CD4-positive, alpha-beta T cell treated with Interleukin-6 at 100 ng/mL for 8 hours (primary cell): ENCODE measurements at places on chromosomes 4 and X.

GRCh38 chr4:72899214-72899613 is 170.3 kb downstream of the COX18 start:
- no peak for DNase-seq

DNA sequence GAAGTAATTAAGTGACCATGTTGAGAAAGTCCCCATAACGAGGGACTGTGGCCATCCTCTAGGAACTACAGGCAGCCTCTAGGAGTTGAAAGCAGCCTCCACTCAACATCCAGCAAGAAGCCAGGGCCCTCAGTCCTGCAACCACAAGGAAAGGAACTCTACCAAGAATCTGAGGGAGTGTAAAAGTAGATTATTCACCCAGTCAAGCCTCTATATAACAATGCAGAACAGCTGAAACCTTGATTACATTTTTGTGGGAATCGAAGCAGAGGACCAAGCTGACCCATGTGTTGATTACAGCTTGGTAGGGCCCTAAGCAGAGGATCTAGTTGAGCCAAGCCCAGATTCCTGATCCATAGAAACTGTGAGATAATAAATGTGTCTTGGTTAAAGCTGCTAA is 17.1 kb downstream of the RPS6KA6 start:
- no peak for DNase-seq

- DNase-seq: no peak
Observed at GRCh38 chr4:107896158-107896645, 35.1 kb upstream of the CYP2U1 start.

- no peak for DNase-seq
Observed at GRCh38 chrX:2263203-2263602, 237.6 kb downstream of the DHRSX start.

- no peak for DNase-seq
Observed at GRCh38 chr4:150852216-150852615, 162.9 kb downstream of the LRBA start.

- DNase-seq: peak; percentile 13
Observed at GRCh38 chrX:123878252-123878721, 18.4 kb downstream of the XIAP start.

DNA sequence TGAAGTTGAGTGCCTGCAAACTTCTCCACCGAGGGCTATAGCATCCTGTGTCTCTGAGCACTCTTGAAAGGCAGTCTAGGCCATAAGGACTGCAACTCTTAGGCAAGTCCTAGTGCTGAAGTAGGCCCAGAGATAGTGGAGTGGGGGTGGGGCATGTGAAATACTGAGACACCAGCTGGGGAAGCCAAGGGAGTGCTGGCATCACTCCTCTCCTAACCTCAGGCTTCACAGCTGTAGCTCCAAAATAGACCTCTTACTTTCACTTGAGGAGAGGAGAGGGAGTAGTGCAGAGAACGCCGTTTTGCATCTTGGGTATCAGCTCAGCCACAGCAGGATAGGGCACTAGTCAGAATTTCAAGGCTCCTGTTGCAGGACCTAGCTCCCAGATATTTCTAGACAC is 56.2 kb upstream of the CYSLTR1 start:
- DNase-seq: no peak

DNA sequence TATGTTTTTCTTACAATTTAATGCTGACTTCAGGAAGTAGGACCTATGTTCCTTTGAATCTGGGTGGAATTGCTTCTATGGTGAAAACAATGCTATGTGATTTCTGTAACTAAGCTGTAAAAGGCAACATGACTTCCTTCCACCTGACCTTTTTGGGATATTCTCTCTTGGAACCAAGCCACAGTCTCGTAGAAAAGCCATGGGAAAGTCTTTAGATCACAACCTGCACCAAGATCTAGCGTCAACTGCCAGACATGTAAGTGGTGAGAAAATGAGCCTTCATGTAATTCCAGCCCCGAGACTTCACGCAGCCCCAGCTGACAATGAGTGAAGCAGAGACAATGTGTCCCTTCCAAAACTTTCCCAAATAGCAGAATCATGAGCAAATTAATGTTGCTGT is 297.0 kb upstream of the DCAF8L1 start:
- no peak for DNase-seq

- no peak for DNase-seq
Observed at GRCh38 chr4:167642250-167642649, 408.0 kb upstream of the SPOCK3 start.

DNA sequence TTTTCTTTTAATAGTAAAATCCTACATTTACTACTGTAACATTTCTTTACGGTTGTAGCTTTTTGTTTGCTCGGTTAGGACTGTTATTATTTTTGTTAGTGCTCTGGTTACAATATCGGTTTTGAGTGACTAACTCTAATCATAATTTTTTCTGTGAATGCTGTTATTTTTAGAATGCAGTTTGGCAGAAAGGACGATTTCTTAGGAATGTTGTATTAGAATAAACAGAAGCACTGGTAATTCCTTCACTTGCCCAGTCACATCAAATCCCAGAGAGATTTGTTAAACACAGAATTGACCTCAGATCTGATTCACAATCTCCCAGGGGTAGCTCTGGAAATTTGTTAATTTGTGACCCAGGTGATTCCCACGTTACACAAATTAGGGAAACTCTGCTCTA is 21.7 kb downstream of the DDIT4L start:
- no peak for DNase-seq

GRCh38 chr4:129254126-129254525 is 158.2 kb downstream of the C4orf33 start:
- no peak for DNase-seq

- no peak for DNase-seq
Observed at GRCh38 chr4:102878901-102879300, 10.1 kb downstream of the CISD2 start.

DNA sequence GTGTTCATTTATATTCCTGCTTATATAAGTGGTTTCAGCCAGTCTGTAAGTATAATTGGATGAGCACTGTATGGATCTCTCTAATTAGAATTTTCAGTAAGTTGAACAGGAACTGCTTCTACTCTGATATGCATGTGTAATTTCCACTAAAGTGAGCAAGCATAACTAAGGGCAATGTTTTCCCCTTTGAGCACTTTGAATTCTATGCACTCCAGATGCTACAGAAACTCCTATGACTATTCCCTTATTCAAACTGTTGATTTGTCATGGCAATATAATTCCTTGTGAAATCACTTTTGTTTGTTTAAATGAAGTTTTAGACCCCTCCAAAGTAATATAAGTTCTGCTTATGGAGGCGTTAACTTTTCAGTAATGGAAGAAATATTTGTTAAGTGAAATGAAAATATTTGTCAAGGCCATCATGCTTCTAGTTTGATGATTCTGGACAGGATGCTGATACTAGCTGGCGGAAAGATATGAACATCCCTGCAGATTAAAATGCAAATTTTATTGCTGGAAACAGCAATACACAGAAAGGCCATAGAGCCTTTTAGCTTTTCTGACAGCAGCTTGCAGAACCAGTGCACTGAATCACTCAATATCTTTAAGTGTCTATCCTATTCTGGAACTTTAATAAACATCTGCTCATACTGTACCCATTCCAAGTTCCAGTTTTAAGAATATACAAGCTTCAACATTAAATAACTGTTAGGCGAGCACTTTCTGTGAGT is 1460.8 kb downstream of the RAPGEF2 start:
- no peak for DNase-seq

GRCh38 chrX:138711399-138712347 is at the start of gene FGF13:
Gene FGF13, minus strand, starts transcription at chrX:138711717. Its CDS starts 714 bp downstream, at chrX:138711003.
- DNase-seq: no peak

DNA sequence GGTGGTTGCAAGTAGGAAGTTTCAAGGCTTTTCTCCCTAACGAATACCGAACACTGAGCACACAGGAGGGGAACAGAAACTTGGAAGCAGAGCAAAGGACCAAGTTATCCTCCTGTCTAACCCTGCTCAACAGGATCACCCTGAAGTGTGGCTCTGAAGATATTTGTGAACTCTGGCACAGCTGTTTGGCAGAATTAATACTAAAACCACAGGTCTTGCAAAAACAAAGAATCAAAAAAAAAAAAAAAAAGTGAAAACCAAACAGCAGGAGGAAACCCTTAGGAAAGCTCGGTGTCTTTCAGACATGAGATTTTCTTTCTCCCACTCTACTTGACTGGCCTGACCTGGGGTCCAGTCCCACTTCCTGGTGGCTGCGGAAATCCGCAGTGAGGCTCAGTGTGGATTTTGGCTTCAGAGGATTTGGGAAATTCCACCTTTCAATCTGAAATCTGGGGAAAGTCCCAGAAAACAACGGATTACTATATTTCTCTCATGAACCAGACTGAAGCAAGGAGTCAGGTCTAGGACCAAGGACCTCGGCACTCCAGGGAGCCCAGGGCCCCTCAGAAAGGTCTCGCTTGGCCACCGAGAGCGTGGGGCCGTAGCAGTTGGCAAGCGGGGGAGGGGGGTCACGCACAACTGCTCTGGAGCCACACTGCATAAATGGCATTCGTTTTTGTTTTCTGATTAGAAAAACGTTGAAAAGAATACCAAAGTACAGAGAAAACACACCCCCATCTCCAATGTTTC is 867 bp downstream of the TIFA start:
- DNase-seq: no peak

DNA sequence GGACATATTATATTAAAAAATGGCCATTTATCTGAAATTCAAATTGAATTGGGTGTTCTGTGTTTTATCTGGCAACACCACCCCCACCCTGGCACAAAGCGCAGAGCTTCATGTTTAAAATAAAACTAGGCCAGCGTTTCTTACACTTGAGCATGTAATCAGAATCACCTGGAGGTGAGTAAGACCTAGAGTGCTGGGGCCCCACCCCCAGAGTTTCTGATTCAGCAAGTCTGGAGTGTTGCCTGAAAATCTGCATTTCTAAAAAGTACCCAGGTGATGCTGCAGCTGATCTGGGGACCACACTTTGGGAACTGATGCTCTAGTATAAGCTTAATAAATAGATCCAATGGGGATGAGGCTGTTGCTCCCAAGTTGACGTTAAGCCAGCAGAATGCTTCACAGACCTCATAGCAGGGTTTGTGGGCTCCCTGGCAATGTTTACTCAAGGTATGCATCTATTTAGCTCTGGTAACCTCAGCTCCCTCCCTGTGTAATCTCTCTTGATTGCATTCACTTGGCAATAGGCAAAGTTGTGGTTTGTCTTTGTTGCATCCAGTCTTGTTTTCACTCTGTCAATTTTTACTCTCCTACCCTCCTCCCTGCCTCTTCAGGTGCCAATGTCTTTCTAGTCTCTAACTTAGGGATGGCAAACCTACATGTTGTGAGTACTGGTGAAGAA is 99.8 kb upstream of the TEX13D start:
- peak; percentile 5 for DNase-seq

DNA sequence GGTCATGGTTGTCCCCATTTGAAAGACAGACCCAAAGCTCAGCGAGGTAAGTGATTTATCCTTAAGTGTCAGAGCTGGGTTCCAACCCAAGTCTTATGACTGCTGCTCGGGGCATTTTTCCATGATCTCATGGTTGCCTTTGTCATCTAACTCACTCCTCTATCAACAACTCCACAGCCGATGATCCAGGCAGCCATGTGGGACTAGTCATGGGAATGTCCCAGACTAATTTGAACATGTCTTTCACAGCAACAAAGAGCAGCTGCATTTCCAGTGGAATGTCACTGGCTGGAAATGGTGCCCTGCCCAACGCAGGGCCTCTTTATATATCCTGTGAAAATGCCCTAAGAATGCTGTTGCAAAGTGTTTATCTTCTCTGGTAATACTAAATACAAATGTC is 284.8 kb upstream of the PPARGC1A start:
- no peak for DNase-seq

DNA sequence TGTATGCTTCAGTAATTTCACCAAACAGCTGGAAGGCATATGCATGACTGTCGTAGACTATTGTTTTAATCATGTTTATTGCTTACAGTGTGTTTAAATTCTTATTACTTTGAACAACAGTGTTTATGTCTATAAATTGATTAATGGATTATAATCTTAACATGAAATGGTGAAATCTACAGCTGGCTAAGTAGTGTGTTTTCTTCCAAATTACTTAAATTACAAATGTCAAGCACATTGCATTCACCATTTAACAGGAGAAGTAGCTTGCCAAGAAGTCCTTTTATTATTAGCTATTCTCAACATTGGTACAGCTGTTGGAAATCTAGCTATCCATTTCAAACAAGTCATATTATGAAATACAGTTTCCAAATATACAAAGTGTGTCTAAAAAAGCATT is 849.3 kb upstream of the PCDH10 start:
- DNase-seq: no peak

DNA sequence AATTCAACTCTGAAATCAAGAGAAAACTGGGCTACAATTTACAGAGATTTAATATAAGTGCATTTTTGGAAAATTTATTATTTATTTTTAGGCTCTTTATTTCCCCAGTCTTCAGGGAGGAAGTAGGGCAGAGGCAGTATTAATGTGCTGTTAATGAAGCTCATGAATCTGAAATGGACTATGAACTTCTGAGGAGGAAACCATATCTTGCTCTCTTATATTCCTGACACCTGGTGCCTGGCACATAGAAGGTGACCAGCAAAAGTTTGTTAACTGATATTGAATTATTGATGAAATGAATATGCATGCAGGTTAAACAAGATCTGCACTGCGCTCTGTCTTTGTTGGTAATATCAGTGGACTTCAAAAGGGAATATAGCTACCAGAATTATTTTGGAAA is 55.1 kb downstream of the UGT8 start:
- DNase-seq: no peak

GRCh38 chr4:165478260-165478659 is 99.5 kb downstream of the CPE start:
- no peak for DNase-seq

GRCh38 chr4:80619070-80619674 is 283.6 kb downstream of the CFAP299 start:
- no peak for DNase-seq

DNA sequence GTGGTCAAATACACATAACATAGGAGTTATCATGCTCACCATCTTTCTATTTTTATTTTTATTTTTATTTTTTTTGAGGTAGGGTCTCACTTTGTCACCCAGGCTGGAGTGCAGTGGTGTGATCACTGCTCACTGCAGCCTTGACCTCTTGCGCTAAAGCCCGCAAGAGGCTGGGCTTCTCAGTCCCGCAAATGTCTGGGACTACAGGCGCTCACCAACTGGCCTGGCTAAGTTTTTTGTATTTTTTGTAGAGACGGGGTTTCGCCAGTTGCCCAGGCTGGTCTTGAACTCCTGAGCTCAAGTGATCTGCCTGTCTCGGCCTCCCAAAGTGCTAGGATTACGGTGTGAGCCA is 295 bp upstream of the TLR10 start:
- no peak for DNase-seq

DNA sequence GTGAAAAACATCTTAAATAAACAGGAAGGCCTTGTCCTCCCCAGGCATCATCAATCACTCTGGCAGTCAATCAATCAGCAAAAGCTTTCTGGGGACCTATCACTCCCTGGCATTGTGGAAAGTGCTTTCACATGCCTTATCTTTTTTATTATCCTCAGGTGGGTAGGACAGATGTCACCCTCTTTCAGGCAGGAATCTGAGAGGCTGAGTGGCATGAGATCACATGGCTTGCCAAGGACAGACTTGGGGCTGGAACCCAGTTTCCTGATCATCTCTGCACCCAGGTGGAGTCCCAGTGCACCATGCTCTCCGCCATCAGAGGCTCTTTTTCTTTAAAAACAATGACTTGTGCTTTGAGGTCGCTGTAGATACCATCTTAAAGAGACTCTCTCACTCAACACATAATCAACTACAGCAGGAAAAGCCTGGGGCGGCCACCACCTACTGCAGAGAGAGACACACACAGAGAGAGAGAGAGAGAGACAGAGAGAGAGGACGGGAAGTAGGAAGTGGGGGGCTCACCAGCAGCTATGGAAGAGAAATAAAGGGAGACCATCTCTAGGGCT is 282.7 kb downstream of the PTTG2 start:
- DNase-seq: peak; percentile 29
